ENCODE measurements at places on chromosomes 12 and 14.

DNA sequence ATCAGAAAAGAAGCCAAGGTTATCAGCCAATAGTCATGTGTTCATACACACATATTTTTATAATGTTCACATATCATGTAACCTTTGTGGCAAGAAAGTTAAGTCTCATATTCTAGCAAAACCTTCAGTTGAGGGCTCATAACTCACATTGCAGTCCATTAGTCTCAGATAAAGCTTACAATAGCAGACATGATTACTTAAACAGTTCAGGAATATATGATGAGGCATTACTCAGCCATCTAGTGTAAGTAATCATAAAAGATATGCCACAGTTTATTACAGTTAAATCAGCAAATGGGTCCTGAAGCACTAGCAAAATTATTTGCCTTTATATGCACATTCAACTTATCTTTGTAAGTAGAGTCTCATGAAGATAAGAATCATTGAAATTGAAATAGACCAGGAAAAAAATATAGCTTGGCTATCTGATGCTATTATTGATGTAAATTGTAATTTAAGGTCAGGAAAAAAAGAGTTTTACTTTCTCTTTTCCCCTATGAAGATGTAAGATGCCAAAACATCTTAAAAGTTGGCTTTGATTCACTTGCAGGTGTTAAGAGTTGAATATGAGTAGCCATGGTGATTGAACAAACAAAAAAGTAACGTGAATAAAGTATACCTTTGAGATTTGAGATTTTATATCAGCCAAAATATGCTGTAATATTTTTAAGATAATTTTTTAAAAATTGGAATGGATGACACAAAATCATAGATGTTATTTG lies 537.0 kb downstream of the SLC6A15 start:
- H3K4me3 ChIP-seq = no peak overlapping the region
- H3K27me3 ChIP-seq = no peaks in the 10 kb centered on the region
- H3K27ac ChIP-seq = no peak overlapping the region

DNA sequence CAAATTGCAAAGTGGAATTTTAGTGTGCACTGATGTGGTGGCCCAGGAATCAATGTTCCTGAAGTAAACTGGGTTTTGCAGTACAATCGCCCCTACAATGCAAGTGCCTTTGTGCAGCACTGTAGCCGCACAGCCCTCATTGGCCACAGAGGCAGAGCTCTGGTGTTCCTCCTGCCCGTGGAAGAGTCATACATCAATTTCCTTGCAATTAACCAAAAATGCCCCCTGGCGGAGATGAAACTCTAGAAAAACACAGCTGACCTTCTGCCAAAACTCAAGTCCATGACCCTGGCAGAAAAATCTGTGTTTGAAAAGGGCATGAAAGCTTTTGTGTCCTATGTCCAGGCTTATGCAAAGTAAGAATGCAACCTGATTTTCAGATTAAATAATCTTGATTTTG lies 117.9 kb upstream of the PRB2 start:
- no peak overlapping the region for H3K27ac ChIP-seq
- no peaks in the 10 kb centered on the region for H3K27me3 ChIP-seq
- peaks cover 4% of the 10 kb centered on the region for H3K4me1 ChIP-seq
- H3K4me3 ChIP-seq = no peak overlapping the region
- no peaks in the 10 kb centered on the region for H3K36me3 ChIP-seq
- DNase-seq = no peak

- H3K36me3 ChIP-seq = peaks cover 38% of the 10 kb centered on the region
- DNase-seq = no peak
- H3K27ac ChIP-seq = no peak overlapping the region
- no peaks in the 10 kb centered on the region for H3K27me3 ChIP-seq
- H3K4me3 ChIP-seq = no peak overlapping the region
Observed at GRCh38 chr12:120721866-120722265, 3.8 kb upstream of the ACADS start.

DNA sequence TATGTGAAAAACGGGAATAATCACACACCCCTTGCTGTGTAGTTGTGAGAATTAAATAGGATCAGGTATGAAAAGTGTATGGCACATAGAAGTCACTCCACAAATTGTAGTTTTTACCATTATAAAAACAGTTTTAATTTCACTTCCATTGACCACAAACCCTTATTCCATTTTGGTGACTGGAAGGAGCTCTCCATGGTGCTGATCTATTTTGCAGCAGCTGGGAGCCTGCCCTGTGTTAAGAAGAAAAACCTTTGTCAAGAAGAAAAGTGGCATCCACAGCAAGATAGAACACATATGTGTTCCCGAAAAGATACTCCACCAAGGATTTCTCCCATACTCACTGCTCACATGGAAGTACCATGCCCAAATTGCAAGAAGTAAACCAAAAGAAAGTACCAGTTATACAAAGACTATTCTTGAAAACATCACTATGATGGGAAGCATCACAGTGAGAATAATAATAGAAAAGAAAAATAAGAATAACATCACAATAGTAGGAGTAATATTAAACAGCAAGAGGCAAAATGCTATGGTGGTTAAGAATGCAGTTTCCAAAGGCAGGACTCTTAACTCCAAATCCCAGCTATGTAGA lies 58.7 kb downstream of the TUNAR start:
- H3K27me3 ChIP-seq = no peaks in the 10 kb centered on the region
- DNase-seq = no peak
- H3K4me1 ChIP-seq = peaks cover 1% of the 10 kb centered on the region
- H3K27ac ChIP-seq = no peak overlapping the region

- no peak overlapping the region for H3K27ac ChIP-seq
- no peak for DNase-seq
- H3K36me3 ChIP-seq = no peaks in the 10 kb centered on the region
- no peaks in the 10 kb centered on the region for H3K27me3 ChIP-seq
Observed at GRCh38 chr14:33163600-33163999, 224.9 kb downstream of the NPAS3 start.

DNA sequence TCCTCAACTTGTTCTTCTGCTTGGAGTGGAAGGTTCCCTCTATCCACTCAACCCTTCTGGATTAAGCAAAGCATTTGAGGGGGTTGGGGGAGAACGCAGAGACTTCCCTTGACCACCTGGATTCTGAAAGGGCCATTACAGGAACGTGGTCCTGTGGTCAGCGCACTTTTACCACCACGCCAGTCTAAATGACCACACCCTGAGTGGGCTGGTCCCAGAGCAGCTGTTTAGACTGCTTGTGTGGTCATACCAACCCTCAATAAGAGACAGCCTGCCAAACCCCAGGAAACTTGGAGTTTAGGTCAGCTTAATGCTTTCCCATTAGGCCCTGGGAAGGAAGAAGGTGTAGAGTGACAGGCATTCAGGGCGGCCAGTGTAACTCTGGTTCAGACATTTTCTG lies 165.5 kb upstream of the ATP2B1 start:
- H3K27me3 ChIP-seq = no peaks in the 10 kb centered on the region
- no peaks in the 10 kb centered on the region for H3K36me3 ChIP-seq

DNA sequence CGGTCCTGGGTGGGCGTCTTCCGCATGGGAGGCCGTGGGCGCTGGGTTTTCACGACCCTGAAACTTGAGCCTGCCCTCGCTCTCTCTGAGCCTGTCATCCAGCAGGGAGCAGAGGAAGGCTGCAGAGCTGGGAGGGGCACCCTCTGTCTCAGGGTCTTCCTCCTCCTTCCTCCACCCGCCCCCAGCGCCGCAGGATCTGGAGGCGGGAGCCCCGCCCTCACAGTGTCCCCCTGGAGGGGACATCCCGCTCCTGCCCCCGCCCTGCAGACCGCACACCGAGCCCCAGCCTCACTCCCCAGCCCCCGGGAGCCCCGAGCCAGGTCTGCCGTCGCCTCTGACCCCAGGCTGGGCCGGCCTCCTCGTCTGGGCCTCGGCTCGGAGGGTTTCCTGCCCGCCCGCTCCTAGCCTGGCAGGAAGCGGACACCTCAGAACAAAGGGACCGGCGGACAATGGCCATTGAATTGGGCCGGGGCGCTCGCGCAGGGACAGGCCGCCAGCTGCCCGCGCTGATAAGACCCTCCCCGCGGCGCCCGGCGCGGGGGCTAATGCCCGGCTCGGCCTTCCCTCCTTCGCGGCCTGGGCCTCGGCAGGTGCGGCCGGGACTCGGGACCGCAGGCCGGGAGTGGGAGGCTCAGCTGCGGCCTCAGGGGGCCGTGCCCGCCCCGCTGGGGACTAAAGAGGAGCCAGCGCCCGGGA lies 15.3 kb upstream of the NUDT14 start:
- peak overlapping the region; percentile 6 for H3K4me3 ChIP-seq
- H3K27me3 ChIP-seq = no peaks in the 10 kb centered on the region
- no peaks in the 10 kb centered on the region for H3K36me3 ChIP-seq
- H3K4me1 ChIP-seq = peaks cover 9% of the 10 kb centered on the region
- H3K27ac ChIP-seq = no peak overlapping the region

DNA sequence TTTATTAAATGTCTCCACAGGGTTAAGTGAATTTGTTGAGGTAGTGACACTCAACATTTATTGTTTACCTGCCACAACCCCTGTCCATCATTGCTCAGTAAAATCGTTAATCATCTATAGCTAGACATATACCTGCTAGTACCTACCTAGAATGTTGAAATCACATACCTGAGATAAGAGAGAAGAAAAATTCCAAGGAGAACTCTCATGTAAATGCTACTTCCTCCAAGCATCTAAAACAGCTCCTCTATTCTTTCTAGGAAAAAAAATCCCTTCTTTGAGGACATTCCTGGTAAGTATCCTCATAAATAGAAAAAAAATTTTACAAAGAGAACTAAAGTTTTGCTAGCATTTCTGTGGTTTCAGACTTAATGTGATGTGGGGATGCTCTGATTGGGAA lies 325.1 kb downstream of the DAD1 start:
- H3K4me3 ChIP-seq = no peak overlapping the region
- no peaks in the 10 kb centered on the region for H3K27me3 ChIP-seq
- H3K36me3 ChIP-seq = no peaks in the 10 kb centered on the region
- H3K27ac ChIP-seq = no peak overlapping the region
- DNase-seq = no peak
- peaks cover 4% of the 10 kb centered on the region for H3K4me1 ChIP-seq

DNA sequence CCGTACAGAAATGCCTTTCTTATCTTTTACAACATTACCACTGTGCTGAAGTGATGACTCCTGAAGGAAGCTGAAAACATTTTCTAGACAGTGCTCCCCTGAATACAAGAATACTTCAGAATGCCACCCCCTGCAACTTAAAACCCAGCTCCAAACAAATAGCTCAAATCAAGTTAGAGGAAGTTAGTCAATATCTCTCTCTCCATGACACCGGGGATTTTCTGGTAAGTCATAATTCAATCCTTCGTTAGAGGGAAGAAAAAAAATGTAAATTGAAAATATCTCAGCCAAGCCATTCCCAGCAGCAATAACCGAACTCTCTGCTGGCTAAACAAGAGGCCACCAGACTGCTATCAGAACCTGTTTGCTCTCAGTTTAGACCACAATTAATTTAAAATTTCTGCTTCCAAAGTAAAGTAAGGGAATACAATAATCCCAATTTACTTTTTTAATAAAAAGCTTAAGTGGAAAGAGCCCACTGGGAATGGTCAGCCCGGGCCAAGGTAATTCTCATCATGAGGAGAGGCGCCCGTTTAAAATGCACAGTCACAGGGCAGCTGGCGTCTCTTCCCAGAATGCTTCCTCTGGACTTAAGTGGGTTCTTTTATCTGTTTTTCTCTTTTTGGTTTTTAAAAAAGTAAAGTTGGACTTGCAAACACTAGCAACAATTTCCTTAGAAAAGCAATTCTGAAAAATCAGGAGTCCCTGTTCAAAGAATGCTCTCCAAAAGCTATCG lies 710.1 kb upstream of the STXBP6 start:
- no peaks in the 10 kb centered on the region for H3K36me3 ChIP-seq
- H3K4me3 ChIP-seq = no peak overlapping the region
- DNase-seq = no peak
- no peak overlapping the region for H3K27ac ChIP-seq
- H3K27me3 ChIP-seq = no peaks in the 10 kb centered on the region
- no peaks in the 10 kb centered on the region for H3K4me1 ChIP-seq

DNA sequence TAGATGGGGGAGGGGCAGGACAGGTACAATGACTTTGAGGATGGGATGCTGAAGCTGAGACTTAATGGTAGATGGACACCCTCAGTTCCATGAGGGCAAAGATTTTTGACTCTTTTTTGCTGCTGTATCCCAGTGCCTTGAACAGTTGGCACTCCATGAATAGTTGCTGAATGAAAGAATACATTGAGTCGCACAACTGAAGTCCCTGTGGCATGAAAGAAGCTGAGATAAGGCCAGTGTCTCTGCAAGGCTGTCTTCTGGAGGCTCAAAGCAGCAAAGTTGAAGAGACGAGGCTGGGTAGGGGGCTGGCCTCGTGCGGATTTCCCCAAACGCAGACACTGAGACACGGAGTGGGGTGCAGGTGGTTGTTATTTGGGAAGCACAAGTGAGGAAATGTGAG lies 179.3 kb downstream of the ADCK1 start:
- H3K27ac ChIP-seq = no peak overlapping the region
- H3K4me1 ChIP-seq = peaks cover 5% of the 10 kb centered on the region
- no peak overlapping the region for H3K4me3 ChIP-seq
- no peak for DNase-seq

GRCh38 chr14:59161561-59162175 lies 26.8 kb upstream of the DAAM1 start:
- no peak overlapping the region for H3K4me3 ChIP-seq
- H3K27me3 ChIP-seq = no peaks in the 10 kb centered on the region
- H3K36me3 ChIP-seq = no peaks in the 10 kb centered on the region
- DNase-seq = no peak

- DNase-seq = no peak
- H3K4me3 ChIP-seq = no peak overlapping the region
- no peaks in the 10 kb centered on the region for H3K4me1 ChIP-seq
- H3K27ac ChIP-seq = no peak overlapping the region
- no peaks in the 10 kb centered on the region for H3K27me3 ChIP-seq
Observed at GRCh38 chr12:89750389-89751351, 42.0 kb upstream of the ATP2B1 start.

DNA sequence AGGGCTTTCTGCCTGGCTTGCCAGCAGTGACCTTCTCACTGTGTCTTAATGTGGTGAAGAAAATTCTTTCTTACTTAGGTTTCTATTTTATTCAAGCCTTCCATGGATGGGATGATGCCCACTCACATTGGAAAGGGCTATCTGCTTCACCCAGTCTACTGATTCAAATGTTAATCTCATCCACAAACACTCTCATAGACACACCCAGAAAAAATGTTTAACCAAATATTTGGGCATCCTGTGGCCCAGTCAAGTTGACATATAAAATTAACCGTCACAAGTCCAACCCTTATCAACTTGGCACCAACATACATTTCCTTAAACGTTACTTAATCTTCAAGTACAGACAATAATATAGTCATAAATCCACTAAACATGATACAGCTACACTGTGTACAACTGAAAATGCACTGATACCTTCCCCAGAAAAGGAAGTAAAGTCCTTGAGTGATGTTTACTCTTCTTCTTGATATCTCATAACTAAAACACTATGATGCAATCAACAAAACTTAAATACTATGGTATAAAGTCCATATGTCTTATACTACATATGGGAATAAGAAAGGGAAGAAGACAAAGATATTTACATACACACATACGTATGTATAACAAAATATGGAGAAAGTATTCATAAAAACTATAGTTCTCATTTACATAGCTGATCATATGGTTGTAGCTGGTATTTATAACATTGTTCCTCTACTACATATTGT lies 394.7 kb upstream of the NOVA1 start:
- no peaks in the 10 kb centered on the region for H3K27me3 ChIP-seq
- H3K4me1 ChIP-seq = no peaks in the 10 kb centered on the region
- no peaks in the 10 kb centered on the region for H3K36me3 ChIP-seq
- DNase-seq = no peak
- H3K27ac ChIP-seq = no peak overlapping the region

GRCh38 chr12:52280319-52280795 lies 5.9 kb downstream of the KRT86 start:
- H3K27me3 ChIP-seq = no peaks in the 10 kb centered on the region
- H3K36me3 ChIP-seq = no peaks in the 10 kb centered on the region
- no peak for DNase-seq
- H3K4me1 ChIP-seq = no peaks in the 10 kb centered on the region

GRCh38 chr12:2352203-2352602 lies 299.4 kb downstream of the CACNA1C start:
- H3K4me1 ChIP-seq = no peaks in the 10 kb centered on the region
- no peaks in the 10 kb centered on the region for H3K36me3 ChIP-seq
- no peak for DNase-seq
- no peak overlapping the region for H3K4me3 ChIP-seq
- H3K27ac ChIP-seq = no peak overlapping the region
